Activated CD4-positive, CD25-positive, alpha-beta regulatory T cell treated with anti-CD3 and anti-CD28 coated beads, Interleukin-2, amount 50 U/mL, for 72 hours (primary cell): ENCODE measurements at places on chromosomes 2 and 18.

GRCh38 chr2:37645362-37645761 lies 26.1 kb downstream of the CDC42EP3 start:
- no peak for DNase-seq

DNA sequence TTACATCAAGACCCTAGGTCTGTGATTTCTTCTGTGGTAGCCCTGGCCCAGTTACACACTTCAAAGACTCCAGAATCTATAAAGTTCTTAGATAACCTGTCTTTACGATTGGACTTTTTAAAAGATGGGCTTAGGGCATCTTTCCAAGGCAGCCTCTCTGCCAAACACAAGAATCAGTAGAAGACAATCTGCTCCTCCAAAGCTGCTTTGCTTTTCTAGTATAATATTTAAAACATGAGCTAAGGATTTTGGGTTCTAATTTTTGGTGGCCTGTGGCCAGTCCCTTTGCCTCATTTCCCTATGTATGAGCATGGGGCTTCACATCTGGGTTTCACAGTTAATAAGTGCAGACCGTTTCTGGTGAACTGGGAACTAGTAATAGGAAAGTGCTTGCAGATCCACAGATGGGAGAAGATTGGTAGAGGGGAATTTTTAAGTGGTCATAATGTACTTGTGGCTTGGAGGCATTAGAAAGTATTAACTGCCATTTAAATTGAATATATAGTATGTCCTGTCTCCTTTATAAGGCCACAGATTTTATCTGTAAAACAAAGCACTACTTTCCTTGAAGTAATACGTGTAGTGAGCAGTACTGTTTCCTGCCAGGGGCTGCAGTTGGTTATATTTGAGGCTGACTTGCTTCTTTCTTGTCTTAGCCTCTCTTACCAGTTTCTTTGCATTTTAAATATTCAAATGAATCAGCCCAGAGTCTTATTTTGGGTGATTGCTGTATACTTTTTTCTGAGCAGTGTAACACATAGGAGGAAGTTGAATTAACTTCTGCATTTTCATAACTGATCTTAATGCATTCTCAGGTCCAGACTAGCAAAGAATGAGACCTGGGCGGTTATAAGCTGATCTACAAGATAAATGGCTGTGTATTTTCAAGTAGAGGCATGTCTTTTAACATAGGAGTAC lies 1.5 kb downstream of the ARPC2 start:
- no peak for DNase-seq

DNA sequence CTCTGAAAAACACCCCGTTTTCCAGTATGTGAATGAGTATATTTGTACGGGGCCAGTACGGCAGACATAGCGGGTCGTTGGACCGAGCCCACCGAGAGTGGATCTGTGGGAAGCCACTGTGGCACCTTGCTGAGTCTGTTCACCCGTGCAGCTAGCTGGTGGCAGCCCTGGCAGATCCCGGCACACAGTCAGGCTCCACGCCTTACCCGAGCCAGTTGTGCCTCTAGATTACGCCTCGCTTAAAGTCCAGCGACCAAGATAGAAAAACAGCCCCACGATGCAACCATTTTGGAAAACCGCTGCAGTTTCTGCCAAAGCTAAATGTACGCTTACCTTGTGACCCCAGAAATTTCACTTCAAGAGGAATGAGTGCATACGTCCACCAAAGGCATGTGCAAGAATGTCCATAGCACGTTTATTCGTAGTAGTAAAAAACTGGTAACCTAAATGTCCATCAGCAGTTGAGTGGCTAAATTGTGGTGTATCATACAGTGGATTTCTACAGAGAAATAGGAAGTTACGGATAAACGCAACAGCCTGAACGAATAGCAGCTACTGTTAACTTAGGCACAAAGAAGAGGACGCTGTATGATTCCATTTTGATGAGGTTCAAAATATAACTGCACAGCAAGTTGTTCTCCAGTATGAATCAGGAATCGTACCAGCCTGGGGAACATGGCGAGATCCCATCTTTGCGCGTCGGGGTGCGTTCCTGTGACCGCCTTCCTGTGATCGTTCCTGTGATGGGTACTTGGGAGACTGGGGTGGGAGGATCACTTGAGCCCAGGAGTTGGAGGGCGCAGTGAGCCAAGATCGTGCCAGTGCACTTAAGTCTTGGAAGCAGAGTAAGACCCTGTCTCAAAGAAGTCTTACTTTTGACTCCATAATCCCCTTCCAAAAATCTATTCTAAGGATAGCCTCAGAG lies 688 bp upstream of the WDR33 start:
- no peak for DNase-seq

DNA sequence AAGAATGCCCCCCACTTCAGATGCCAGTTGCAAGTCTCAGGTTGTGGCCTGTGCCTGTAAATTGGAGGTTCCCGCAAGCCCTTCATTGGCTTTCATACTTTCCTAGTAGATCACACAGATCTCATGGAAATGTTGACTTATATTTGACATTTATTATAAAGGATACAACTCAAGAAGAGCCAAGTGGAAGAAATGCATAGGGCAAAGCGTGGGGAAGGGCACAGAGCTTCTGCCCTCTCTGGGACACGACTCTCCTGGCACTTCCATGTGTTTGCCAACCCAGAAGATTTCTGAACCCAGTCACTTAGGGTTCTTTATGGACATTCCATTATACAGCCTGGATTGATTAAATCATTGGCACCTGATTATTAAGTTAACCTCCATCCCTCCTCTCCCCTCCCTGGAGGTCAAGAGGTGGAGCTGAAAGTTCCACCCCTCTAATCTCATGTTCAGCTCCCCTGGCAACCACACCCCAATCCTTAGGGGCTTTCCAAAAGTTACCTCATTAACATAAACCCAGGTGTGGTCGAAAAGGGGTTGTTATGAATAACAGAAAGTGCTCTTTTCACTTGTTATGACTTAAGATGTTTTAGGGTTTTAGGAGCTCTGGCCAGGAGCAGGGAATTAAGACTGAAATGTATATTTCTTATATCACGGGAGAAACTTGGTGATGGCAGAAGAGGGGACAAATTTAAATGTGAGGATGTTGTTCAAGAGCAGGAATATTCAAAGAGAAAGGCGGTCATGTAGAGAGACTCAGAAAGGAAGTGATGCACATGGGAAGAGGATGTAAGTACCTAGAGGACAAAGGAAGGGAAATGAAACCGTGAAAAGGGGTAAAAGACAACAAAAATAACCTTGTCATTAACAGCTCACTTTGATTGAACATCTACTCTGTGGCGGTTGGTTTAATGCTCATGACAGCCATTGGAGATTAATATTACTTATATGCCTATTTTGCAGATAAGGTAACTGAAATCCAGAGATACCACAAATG lies 31.8 kb downstream of the SP100 start:
- DNase-seq: no peak

- DNase-seq: no peak
These were observed 1.5 kb upstream of the GMCL1 start for GRCh38 chr2:69827796-69828540.

- no peak for DNase-seq
These were observed 21.4 kb upstream of the MGAT5 start for GRCh38 chr2:134232461-134232860.

DNA sequence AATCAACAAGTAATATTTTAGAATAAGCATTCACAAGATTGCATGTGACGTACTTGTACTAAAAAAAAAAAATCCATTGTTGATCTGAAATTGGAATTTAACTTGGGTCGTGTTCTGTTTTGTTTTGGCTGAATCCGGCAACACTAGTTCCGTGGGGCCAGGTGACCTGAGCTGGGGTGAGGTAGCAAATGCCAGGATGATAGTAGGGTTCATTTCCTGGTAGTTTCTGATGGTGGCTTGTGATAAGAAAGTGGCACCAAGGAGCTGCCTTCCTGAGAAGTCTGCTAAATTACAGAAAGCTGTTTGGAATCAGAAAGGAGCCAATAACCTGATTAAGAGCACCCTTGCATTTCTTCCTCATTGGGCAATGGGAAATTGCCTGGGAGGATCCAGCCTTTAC lies 126.4 kb upstream of the DLX2 start:
- no peak for DNase-seq

DNA sequence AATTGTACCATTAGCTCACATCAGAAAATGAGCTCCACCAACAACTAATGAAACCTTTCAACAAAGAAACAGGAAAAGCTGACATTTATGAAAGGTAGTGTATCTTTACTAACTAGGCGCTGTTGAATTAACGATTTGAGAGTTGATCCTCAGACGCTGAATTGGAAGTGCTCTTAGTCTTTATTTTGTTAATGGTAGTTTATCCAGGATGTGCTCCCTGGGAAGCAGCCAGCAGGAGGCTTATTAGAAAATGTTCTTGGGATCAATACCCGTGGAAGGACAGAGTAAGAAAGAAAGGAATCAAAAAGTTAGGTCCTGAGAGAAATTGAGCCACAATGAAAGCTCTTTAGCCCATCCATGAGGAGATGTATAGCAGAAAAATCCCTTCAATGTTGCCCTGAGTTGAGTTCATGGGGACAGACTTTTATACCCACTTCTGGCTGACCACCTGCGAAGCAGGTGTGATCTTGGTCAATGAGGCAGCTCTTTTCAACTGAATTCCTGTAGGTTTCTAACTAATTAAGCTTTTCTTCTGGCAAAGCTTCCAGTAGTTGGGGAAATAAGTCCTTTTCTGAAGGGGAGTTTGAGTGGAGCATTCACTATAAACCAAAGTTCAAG lies 492.6 kb upstream of the REG3G start:
- DNase-seq: no peak

GRCh38 chr2:43225093-43225787 lies 1.2 kb downstream of the ZFP36L2 start:
- peak; percentile 67 for DNase-seq

DNA sequence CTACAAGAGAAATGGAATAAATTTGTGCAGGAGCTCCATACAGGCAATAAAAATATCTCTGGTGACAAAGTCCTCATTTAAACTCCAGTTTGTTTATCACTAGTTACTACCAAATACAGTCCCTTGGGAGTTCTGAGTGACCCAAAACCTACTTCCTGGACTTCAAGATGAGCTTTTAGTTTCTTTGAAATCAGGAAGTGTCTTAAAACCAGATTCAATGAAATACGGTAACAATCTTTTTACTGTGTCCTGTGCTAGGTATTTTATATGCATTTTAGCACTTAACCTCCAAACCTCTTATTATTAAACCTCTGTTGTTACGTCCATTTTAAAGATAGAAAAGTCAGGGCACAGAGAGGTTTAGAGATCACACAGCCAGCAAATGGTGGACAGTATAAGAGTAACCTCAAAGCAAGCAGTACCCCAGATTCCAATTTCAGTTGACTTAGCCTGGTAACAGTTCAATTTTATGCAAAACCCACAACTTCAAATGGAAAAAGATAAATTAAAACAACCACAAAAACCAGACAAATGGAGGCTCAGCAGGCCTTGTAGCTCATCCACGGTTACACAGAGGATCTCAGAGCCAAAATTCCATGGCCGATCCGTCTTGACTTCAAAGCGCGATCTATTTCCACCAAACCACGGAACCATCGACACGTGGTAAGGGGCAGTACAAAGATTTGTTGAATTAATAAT lies 1.3 kb upstream of the KCMF1 start:
- no peak for DNase-seq

DNA sequence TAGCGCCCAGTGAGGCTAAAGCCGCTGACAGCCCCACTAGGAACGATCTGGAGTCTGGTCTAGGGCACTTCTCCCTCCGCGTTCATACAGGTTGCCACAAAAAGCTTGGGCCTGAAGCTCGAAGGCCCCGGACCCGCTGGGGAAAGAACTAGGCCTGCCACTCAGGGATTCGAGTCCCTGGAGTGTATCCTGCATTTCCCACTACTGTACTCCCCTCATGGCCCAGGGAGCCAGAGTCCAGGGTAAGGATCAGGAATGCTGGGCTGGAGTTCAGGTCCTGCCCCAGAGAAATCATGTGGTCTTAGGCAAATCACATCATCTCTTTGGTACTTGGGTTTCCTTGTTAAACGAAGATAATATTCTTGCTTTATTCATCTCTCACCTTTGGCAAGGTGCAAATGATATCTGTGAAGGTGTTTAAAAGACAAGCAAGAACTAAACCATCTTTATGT lies 1.4 kb upstream of the ZFP36L2 start:
- DNase-seq: no peak

DNA sequence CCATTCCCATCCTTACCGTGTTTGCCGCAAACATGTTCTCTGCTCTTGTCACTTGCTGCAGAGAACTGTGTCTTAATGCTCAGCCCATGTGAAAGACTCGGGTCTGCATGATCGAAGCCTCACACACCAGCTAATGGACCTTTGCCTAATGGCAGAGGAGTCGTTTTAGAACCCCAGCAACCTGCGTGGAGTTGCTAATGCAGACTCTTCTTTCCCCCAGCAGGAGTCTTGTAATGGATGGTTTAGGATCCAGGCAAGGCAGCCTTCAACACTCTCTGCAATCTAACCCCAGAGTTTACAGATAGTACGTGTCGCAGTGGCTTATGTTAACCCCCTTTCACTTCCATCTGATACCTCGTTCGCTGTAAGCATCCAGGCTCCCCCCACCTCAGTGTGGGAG lies 316.4 kb downstream of the AGAP1 start:
- DNase-seq: no peak

DNA sequence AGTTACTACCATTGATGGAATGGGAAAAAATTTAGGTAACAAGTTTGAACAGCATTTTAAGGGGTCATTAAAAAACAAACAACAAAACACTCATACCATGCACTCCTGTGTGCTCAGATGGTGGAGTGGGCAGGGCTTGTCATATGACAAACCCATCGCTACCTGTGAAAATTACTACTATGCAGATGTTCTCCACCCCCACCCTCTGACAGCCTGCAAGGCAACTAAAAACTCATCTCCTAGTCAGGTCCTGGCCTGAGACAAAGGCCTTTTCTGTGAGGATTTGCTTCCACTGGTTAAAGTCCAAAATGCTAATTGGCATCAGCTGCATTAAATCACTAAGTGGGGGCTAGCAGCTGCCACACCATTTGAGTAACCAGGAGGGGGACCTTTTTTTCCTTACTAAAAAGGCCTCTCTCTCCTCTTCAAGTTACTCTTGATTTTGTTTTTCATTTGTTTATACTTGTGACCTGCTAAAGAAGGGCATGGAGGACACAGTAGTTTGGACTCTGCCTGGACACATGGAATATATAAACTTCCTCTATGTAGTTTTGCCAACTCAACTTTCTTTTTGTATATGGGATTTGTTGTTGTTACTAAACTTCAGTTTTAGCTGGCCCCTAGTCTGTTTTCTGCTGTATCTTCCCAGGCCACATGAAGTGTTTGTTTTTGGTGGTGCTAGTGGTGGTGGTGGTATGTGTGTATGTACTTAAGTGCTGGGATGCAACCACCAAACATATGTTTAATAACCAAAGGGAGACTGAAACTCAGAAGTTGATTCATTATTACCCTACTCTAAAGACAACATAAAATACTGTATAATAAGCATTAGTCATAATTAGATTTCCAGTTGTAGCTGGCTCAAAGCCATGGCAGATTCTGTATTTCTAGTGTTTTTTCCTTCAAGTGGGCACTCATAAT lies 121.3 kb downstream of the MAP4K4 start:
- no peak for DNase-seq

- no peak for DNase-seq
These were observed 258.3 kb upstream of the SALL3 start for GRCh38 chr18:78721238-78721875.

- no peak for DNase-seq
These were observed 45.4 kb upstream of the CCDC150 start for GRCh38 chr2:196594158-196594557.

GRCh38 chr18:49811151-49811938 lies 2.0 kb downstream of the ACAA2 start:
- no peak for DNase-seq
